ENCODE measurements at places on chromosomes 5 and 9.

DNA sequence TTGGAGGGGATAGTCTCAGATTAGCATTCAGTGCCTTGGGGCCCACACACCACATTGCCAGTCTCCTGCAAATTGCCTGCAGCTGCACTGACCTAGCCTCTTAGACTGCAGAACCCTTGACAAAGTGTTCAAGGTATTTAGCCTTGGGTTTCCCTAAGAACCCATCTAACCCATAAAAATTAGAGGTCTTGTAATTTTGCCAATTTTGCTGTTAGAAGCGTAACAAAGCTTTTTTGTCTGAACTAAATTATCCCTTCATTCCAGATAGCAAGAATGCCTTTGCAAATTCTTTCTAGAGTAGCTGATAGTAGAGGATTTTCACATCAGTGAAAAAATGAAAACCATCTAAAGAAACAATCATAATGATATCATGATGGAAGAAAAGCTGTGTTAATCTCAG is 74.0 kb upstream of the CCNG1 start:
- no peaks in the 10 kb centered on the region for H3K4me1 ChIP-seq
- no peaks in the 10 kb centered on the region for H3K36me3 ChIP-seq
- no peak overlapping the region for H3K4me3 ChIP-seq
- no peak overlapping the region for H3K27ac ChIP-seq
- DNase-seq = no peak

DNA sequence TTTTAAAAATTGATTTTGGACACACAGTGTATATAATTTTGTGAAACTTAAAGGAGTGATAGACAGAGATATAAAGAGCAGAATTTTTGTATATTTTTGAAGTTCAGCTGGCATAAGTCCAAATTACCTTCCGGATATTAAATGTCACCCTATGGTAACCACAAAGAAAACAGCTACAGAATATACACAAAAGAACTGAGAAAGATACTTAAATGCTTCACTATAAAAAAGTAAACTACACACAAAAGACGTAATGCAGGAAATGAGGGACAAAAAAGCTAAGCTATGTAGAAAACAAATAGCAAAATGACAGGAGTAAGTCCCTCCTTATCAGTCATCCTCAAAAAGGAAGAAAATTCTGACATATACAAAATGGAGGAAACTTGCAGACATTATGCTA is 29.4 kb downstream of the HACD4 start:
- no peaks in the 10 kb centered on the region for H3K4me1 ChIP-seq
- H3K27ac ChIP-seq = no peak overlapping the region
- DNase-seq = no peak
- no peak overlapping the region for H3K4me3 ChIP-seq

GRCh38 chr5:148969291-148969690 is 93.6 kb downstream of the SH3TC2 start:
- no peak for DNase-seq
- peaks cover 10% of the 10 kb centered on the region for H3K4me1 ChIP-seq
- no peaks in the 10 kb centered on the region for H3K27me3 ChIP-seq
- H3K27ac ChIP-seq = no peak overlapping the region

GRCh38 chr5:149015126-149015525 is 47.7 kb downstream of the SH3TC2 start:
- H3K36me3 ChIP-seq = no peaks in the 10 kb centered on the region
- H3K4me1 ChIP-seq = peaks cover 3% of the 10 kb centered on the region
- H3K4me3 ChIP-seq = no peak overlapping the region
- H3K27me3 ChIP-seq = no peaks in the 10 kb centered on the region

GRCh38 chr9:1718836-1719235 is 296.3 kb upstream of the SMARCA2 start:
- no peak for DNase-seq
- peaks cover 2% of the 10 kb centered on the region for H3K27me3 ChIP-seq
- H3K4me3 ChIP-seq = no peak overlapping the region
- H3K4me1 ChIP-seq = no peaks in the 10 kb centered on the region

DNA sequence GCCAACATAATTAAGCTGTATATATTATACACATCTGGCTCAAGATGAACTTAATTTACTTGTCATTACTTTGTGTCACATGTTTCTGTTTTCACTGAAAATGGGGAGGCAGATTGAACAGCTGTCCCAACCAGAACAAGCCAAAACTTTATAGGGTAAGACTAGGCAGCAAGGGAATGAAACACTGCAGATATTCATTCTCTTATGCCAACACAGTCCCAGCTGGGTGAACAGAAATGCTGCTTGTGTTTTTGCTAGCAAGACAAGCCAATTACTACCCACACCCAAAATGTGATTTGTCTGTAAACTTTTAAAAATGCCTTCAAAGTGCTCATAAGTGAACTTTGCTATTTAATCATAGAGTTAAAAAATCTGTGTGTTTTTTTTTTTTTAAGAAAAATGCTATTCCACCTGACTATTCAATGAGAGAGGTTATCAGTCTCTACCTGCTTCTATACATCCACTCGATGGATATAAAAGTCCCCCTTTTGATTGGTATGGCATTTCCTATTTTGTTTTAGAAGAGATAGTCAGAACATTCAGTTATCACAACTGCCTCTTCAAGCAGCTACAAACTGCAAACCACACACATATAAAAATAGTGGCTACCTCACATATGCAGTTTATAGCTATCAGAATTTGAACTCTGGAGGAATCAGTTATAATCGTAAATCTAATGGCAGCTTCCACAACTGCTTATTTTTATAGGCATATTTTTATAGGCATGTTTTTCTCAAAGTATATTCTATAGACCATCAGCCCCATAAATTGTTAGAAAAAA is 91.9 kb upstream of the PPP1R2B start:
- H3K4me3 ChIP-seq = no peak overlapping the region
- no peak for DNase-seq
- H3K36me3 ChIP-seq = no peaks in the 10 kb centered on the region
- H3K4me1 ChIP-seq = no peaks in the 10 kb centered on the region
- no peaks in the 10 kb centered on the region for H3K27me3 ChIP-seq

- H3K27ac ChIP-seq = no peak overlapping the region
- no peaks in the 10 kb centered on the region for H3K4me1 ChIP-seq
- no peak for DNase-seq
- no peak overlapping the region for H3K4me3 ChIP-seq
Observed at GRCh38 chr5:62937661-62938558, 359.3 kb downstream of the LRRC70 start.

GRCh38 chr5:80698369-80698768 is 43.6 kb upstream of the DHFR start:
- no peaks in the 10 kb centered on the region for H3K4me1 ChIP-seq
- no peak overlapping the region for H3K27ac ChIP-seq
- H3K36me3 ChIP-seq = peaks cover 3% of the 10 kb centered on the region
- H3K27me3 ChIP-seq = no peaks in the 10 kb centered on the region
- DNase-seq = no peak
- H3K4me3 ChIP-seq = no peak overlapping the region

GRCh38 chr9:90722071-90722470 is 79.4 kb upstream of the DIRAS2 start:
- H3K27ac ChIP-seq = no peak overlapping the region
- peak; percentile 19 for DNase-seq
- no peak overlapping the region for H3K4me3 ChIP-seq
- no peaks in the 10 kb centered on the region for H3K4me1 ChIP-seq

- H3K27me3 ChIP-seq = no peaks in the 10 kb centered on the region
- DNase-seq = no peak
- H3K4me3 ChIP-seq = no peak overlapping the region
- peaks cover 17% of the 10 kb centered on the region for H3K4me1 ChIP-seq
- H3K27ac ChIP-seq = no peak overlapping the region
Observed at GRCh38 chr5:56496581-56497063, 263.5 kb upstream of the ANKRD55 start.

GRCh38 chr9:16045651-16046280 is 492.9 kb downstream of the CCDC171 start:
- no peaks in the 10 kb centered on the region for H3K27me3 ChIP-seq
- H3K27ac ChIP-seq = no peak overlapping the region
- DNase-seq = no peak
- H3K4me1 ChIP-seq = no peaks in the 10 kb centered on the region
- H3K36me3 ChIP-seq = no peaks in the 10 kb centered on the region

GRCh38 chr9:22116758-22117157 is 107.7 kb upstream of the CDKN2B start:
- no peak for DNase-seq
- H3K27me3 ChIP-seq = peaks cover 60% of the 10 kb centered on the region
- no peak overlapping the region for H3K4me3 ChIP-seq
- H3K27ac ChIP-seq = no peak overlapping the region

DNA sequence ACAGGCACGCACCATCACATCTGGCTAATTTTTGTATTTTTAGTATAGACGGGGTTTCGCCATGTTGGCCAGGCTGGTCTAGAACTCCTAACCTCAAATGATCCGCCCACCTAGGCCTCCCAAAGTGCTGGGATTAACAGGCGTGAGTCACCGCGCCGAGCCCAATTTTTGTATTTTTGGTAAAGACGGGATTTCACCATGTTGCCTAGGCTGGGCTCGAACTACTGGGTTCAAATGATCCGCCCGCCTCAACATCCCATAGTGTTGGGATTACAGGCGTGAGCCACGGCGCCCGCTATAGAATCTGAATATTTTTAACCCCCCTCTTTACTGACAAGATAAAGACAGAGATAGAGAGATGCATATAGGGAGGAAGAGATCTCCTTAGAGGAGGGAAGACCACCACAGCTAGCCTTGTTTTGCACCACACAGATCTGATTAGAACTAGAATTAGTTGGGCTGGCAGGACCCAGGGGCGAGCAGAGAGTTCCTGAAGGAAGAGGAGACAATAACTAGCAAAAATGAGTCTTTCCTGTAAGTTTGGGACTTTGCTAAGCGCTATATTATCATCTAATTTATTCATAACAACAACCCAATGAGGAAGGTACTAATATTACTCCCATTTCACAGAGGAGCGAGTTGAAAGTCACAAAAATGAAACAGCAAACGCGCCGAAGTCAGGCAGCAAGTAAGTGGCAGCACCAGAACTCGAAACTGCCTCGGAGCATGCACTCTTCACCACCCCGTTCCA is 1.5 kb upstream of the ANKHD1 start:
- H3K27me3 ChIP-seq = no peaks in the 10 kb centered on the region
- peaks cover 2% of the 10 kb centered on the region for H3K36me3 ChIP-seq
- peak overlapping the region; percentile 81 for H3K27ac ChIP-seq
- H3K4me1 ChIP-seq = peaks cover 6% of the 10 kb centered on the region
- peak overlapping the region; percentile 87 for H3K4me3 ChIP-seq

DNA sequence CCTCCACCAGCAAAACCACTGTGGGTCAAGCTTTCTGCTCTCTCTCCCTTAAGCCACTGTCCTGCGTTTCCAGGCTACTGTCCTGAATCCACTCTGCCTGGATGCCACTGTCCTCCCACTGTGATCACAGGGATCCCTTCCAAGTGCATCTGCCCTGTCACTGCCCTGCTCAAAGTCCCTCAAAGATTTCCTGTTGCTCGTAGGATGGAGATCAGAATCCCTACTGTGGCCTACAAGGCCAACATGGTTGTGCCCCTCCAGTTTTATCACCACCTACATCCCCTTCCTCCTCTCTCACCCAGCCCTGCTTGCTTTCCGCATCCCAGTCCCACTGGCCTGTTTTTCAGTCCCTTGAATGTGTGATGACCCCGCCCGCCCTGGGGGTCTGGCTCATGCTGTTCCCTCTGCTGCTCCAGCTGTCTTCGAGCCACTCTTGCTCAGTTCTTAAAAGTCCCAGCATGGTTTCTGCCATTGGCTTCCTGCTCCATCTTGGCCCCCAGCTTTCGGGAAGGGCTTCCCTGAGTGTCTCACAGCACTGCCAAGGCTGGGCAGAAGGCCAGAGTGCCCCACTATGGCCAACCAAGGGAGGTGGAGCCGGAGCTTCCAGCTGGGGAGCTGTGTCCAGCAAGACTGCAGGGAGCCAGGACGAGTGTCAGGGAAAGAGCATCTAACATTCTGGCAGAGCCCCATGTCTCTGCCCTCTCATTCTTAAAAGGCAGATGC is 12.9 kb upstream of the FRRS1L start:
- DNase-seq = no peak
- peaks cover 12% of the 10 kb centered on the region for H3K27me3 ChIP-seq
- no peaks in the 10 kb centered on the region for H3K36me3 ChIP-seq
- H3K27ac ChIP-seq = no peak overlapping the region

- DNase-seq = no peak
- no peaks in the 10 kb centered on the region for H3K27me3 ChIP-seq
- no peaks in the 10 kb centered on the region for H3K36me3 ChIP-seq
- H3K4me1 ChIP-seq = no peaks in the 10 kb centered on the region
Observed at GRCh38 chr5:179115845-179116524, 55.8 kb downstream of the ZNF354C start.

- H3K27me3 ChIP-seq = no peaks in the 10 kb centered on the region
- peaks cover 3% of the 10 kb centered on the region for H3K4me1 ChIP-seq
- H3K4me3 ChIP-seq = no peak overlapping the region
- H3K36me3 ChIP-seq = no peaks in the 10 kb centered on the region
Observed at GRCh38 chr5:56693220-56693579, 122.1 kb upstream of the MAP3K1 start.

GRCh38 chr9:13732290-13732689 is 452.8 kb upstream of the MPDZ start:
- H3K36me3 ChIP-seq = no peaks in the 10 kb centered on the region
- H3K4me3 ChIP-seq = no peak overlapping the region
- H3K27me3 ChIP-seq = no peaks in the 10 kb centered on the region

DNA sequence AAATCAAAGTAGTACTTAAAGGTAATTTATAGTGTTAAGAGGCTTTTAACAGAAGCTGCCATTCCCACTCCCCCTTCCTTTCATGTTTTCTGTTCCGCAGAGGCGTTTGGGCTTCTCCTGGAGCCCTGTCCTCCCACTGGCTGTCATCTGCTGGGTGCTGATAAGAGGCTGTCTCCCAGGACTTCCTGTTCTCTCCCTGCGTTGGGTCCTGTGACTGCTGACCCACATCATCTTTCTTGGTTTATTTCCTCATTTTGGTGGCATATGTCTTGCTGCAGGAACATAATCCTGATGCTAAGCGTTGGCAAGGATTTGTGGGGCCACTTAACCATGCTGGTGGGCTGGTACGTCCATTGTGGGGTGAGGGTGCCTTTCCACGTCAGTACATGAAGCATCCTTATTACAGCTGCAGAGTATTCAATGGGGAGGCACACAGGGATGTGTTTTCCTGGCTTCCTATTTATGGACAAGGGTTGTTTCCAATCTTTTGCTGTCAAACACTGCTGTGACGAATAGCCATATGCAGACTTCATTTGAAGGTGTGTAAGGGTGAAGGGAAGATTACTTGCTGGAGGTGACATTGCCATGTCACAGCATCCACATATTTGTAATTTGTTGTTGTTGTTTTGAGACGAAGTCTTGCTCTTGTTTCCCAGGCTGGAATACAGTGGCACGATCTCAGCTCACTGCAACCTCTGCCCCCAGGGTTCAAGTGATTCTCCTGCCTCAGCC is 22.3 kb upstream of the RNF130 start:
- no peaks in the 10 kb centered on the region for H3K27me3 ChIP-seq
- H3K27ac ChIP-seq = no peak overlapping the region
- DNase-seq = peak; percentile 88
- H3K36me3 ChIP-seq = no peaks in the 10 kb centered on the region
- H3K4me3 ChIP-seq = no peak overlapping the region
- peaks cover 43% of the 10 kb centered on the region for H3K4me1 ChIP-seq

DNA sequence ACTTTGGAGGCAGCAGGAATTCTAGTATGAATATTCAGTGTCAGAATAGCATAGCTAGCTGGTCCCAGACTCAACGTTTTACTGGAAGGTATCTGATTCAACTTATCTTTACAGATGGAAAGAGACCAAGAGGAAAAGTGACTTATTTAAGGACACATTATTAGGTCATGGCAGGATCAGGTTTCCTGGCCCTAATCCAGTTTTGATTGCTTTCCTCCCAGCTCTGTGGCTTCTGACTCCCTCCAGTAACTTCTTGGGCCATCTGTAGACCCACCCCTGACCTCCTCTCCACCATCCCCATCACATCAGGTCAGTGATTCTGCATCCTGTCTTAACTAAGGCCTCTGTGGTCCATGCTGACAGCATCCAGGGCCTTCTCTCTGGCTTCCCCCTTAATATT is 38.4 kb downstream of the SH3TC2 start:
- no peak for DNase-seq
- no peaks in the 10 kb centered on the region for H3K36me3 ChIP-seq
- no peaks in the 10 kb centered on the region for H3K4me1 ChIP-seq
- H3K27me3 ChIP-seq = no peaks in the 10 kb centered on the region
